ENCODE measurements at places on chromosomes 6 and 20.

DNA sequence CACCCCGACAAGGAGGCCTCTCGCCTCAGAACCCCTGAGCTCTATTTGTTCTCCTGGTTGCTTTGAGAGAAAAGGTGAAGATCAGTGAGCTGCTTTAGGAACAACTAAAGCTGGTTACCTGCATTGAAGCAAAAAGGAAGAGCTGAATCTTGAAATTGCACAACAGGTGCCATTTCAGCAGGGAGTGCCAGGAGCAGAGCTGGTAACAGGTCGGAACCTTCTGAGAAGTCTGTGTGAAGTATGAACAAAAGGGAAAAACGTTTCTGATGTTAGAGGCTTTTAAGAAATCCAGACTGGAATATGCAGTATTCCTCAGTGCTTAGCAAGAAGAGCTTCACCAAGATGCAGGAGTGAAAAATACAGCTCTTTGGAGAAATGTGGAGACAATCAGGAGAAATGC, 164.0 kb downstream of the TMEM242 start:
- no peak for DNase-seq

DNA sequence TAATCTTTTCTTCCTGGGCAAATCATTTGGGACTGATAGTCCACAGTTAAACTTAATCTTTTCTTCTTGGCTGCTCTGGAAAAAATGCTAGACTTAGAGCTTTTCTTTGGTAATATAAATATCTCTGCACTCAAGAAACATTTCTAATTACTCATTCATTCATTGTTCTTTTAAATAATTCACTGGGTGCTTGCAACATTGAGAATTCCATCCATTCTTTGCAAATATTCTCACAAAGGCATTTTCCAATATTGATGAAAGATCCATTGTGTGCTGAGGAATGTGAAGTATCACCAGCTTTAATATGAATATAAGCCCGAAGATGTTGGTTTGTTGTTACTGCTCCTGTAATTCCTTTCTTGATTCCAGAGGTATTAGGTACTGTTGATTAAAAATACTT, 38.4 kb downstream of the AKAP7 start:
- no peak for DNase-seq

DNA sequence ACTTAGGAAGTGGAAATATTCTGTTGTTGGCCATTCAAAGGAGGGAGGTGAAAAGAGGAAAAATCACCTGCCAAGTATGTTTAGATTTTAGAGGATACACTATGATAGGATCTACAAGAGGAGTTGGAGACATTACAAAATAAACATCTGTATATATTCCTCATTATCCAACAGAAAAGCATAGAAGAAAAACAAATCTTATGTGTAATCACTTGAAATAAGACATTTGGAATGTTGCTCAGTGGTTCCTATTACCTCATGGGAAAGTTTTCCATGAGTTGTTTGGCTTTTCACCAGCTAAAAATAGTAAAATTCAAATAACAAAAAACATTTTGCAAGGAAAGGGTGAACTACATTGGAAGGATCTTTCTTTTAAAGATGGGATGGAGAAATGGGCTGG, 76.7 kb upstream of the CARMIL1 start:
- DNase-seq = no peak

- DNase-seq = no peak
Observed at GRCh38 chr6:64185621-64186020, 550.0 kb downstream of the PHF3 start.

GRCh38 chr6:4939241-4939640, 64.6 kb downstream of the RPP40 start:
- no peak for DNase-seq

GRCh38 chr20:38982291-38982690, 20.1 kb downstream of the DHX35 start:
- DNase-seq = no peak

DNA sequence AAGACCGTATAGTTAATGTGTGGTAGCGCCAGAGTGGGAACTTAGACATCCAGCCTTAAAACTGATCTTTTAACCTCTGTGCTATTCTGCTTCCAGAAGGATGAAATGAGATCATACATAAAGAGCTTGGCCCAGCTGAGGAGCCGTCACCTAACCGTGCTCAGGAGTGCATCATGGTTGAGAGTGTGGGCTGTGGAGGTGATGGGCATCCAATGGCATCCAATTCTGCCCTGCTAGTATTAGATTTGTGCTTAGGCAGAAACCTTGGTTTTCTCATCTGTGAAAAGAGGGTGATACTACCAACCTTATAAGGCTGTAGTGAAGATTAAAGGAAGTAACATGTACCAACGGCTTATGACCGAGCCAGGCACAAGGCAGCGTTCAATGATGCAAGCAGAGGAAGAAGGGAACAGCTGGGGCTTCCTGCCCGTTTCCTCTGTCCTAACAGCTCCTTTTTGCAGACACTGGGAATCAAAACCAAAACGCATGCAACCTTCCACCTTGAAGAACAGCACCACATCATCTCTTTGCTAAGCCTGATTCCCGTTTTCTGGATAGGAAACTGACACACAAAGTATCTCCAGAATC, 1.3 kb downstream of the SLC22A16 start:
- no peak for DNase-seq

DNA sequence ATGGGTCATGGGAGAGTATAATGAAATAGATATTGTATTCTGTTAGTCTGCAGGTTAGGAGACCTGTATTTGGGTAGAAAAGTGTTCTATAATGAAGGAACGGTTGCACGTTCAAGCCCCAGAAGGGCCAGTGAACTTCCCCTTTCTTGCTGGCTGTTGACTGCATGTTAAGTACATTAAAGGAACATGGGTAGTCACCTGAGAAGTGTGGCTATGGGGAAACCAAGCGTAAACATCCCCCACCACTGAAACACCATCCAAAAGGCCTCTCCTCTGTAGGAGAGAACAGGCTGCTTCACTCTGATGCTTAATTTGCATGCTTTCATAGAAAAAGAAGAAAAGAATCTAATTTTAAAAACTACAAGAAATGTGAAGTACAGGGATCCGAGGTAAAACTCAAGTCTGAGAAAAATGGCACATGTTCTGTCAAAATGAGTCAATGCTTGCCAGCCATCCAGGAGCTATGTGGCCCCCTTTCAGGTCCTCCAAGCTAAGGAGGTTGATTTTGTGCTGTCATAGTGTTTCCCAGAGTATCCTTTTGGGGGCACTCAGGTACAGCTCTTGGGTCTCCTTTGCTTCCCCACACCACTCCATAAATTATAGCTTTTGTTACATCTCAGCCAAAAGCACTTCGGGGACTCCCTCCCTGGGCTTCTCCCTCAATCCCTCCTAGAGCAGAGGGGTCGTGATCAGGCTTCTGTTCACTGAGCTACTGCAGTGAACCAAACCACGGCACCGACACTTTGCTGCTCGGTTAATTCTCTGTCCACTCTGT, 283.7 kb upstream of the AGPAT4 start:
- no peak for DNase-seq

DNA sequence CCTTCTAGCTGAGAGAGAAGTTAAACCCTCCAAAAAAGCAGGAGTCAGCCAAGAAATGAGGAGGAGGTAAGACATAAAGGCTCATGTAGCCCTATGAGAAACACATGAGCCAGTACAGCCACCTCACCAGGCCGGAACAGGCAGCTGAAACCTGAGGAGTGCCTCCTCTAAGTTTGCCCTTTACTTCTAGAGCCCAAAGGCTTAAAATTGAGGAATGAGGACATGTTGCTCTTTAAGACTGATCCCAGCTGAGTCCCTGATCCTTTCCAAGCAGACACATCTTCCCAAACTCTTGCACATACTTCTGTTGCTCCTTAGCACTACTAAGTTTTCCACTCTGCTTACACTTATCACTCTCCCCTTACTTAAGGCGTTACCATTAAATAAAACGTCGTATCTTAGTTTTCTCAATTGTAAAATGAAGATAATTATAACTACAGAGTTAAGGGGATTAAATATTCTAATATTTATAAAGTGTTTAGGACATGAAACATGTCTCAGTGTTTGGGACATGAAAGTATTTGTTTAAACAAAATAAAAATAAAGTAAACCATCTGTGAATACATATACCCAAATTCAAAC, 124.0 kb downstream of the OGFRL1 start:
- DNase-seq = no peak

DNA sequence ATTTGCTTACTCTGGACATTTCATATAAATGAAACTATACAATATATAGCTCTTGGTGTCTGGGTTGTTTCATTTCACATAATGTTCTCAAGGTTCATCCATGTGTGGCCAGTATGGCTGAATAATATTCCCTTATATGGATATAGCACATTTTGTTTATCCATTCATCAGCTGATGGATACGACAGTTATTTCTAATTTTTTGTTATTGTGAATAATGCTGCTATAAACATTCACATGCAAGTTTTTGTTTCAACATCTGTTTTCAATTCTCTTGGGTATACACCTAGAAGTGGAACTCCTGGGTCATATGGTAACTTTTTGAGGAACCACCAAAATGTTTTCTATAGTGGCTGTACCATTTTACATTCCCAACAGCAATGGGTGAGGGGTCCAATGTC, 101.1 kb downstream of the CDK19 start:
- DNase-seq = no peak

DNA sequence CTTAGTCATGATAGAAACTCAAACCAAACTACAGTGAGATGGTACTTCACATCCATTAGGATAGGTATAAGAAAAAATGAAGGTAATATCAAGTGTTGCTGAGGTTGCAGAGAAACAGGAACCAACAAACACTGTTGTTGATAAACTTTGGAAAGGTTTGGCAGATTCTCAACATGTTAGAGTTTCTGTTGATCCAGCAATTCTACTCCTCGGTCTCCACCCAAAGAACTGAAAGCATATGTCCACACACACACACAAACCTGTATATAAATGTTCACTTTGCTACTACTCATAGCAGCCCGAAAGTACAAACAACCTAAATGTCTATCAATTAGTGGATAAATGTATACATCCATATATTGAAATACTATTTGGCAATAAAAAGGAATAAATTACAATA, 128.3 kb upstream of the CARMIL1 start:
- DNase-seq = no peak

- DNase-seq = no peak
Observed at GRCh38 chr20:1803061-1803931, 91.9 kb upstream of the SIRPA start.

DNA sequence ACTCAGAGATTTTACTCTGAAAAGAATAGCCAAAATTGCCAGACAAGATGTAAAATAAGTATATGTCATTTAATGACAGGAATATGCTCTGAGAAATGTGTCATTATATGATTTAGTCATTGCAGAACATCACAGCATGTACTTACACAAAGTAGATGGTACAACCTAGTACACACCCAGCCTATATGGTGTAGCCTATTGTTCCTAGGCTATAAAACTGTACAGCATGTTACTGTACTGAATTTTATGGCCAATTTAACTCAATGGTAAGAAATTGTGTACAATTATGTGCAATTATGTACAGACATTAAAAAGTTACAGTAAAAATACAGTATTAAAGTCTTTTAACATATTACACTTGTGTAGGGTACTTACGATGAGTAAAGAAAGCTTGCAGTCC, 311.9 kb upstream of the EPHA7 start:
- DNase-seq = no peak

- DNase-seq = no peak
Observed at GRCh38 chr6:23308166-23308565, 738.8 kb downstream of the HDGFL1 start.

DNA sequence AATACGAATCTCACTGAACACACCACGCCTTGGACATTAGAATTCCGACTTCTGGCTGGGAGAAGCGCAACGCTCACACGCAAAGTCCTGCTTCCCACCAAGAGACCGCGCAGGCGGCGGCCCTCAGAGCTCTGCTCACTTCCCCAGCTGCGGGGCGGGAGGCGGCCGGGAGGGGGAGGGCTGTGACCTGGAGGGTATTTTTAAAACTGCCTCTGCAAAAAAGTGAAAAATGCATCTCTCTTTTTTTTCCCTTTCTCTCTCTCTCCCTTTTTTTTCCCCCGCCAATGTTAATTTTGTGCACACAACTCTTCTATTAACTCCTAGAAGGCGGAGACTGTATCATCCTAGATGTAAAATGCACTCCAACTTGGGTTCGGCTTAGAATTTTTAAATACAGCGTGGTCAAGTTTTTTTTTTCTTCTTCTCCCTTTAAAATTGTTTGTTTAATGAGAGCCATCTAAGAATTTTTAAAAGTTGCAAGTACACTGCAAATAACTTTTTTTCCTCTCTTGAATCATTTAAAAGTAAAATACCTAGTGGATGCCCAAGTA, 66.4 kb downstream of the STX11 start:
- DNase-seq = no peak

DNA sequence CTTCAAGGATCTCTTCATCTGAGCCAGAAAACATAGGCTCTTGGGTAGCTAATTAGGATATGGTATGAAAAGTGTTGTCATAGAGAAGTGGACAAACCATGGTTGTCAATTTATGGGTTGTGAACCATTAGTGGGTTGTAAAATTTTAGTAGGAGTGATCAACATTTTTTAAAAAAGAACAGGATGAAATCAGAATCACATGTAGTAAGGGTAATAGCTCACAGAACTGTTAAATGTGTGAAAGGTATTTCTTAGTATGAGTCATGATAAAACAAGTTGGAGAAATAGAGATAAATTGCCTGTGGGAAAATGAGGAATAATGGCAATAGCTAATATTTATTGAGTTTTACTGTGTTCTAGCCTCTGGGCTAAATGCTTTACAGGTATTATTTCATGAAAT, 113.4 kb downstream of the MAP3K4 start:
- no peak for DNase-seq

- DNase-seq = no peak
Observed at GRCh38 chr6:11282245-11282644, 49.8 kb upstream of the NEDD9 start.

- no peak for DNase-seq
Observed at GRCh38 chr6:47047479-47048407, 5.6 kb upstream of the ADGRF1 start.

- DNase-seq = no peak
Observed at GRCh38 chr20:37407019-37407566, 61.2 kb downstream of the SRC start.

DNA sequence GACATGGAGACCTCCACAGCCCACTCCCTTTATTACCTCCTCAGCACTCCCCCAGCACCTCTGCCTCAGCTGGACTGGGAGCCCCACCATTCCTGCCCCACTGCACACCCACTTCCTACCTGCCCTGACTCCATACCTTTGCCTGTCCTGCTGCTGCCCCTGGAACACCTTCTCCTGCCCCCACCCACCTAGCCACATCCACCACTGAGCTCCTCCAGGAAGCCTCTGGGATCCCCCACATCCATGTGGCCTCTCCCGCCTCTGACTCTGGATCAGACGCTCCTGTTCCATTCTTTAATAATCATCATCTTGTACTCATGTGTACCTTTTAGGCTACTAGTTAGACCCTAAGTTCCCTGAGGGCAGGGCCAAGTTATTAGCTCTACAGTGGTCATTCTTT, 2.2 kb upstream of the SDCBP2 start:
- no peak for DNase-seq

DNA sequence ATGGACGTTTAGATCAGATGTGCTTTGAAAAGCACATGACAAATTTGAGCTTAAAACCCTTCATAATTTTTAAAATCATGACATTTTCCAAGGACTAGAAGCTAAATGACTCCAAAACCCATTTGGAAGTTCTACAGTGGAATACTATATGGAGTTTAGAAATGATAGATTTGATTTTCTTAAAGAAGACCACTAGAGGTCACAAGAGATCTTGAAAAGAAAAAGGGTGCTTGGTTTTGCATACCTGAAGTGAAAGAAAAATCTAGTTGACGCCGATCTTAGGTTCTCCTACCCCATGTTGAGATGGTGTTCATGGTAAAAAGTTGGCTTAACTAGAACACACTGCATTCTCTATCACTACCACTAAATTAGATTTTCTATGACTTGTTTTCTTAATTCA, 31.5 kb downstream of the CFAP61 start:
- no peak for DNase-seq
